ENCODE measurements at places on chromosomes 4 and X.

- DNase-seq: no peak
Measured at GRCh38 chr4:14792702-14793227, 209.5 kb upstream of the CPEB2 start.

- no peak for DNase-seq
Measured at GRCh38 chr4:152501846-152502536, 33.9 kb downstream of the FBXW7 start.

GRCh38 chr4:168654104-168654847 is 157.4 kb downstream of the PALLD start:
- DNase-seq: no peak

- no peak for DNase-seq
Measured at GRCh38 chr4:85175190-85175589, 208.7 kb upstream of the WDFY3 start.

DNA sequence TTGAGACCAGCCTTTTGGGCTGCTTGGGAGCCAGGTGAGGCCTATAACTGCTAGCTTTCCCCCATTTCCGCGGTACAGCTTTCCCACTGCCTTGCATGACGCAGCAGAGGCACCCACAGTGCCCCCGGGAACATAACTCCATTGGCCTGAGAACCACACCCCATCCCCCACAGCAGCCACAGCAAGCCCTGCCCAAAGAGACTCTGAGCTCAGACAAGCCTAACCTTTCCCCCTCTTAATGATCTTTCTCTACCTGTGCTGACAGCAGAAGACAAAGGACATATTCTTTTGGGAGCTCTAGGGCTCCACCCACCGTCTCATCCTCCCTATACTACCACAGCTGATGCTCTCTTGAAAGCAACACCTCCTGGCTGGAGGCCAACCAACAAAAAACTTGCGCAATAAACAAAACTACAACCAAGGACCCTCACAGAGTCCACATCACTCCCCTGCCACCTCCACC is 114.8 kb downstream of the FANCB start:
- DNase-seq: no peak

GRCh38 chr4:6749340-6750171 is 33.0 kb upstream of the KIAA0232 start:
- no peak for DNase-seq

DNA sequence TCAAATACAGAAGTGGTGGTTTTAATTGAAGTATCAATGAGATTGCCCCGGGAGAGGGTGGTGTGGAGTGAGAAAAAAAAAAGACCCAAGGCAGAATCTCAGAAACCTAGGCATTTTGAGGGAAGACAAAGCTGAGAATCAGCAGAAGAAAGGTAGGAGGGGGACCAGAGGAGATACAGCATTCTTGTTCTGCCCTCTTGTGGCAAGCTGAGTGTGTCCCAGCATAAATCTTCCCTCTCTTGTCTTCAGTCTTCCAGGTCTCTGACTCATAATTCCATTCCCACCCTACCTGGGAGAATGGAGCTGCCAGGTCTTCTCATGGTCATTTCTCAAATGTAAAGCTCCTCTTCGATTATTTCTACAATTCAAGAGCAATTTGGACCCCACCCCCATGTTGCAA is 32.7 kb upstream of the MAGED1 start:
- peak; percentile 29 for DNase-seq

GRCh38 chrX:11555759-11556158 is 110.0 kb downstream of the ARHGAP6 start:
- no peak for DNase-seq

DNA sequence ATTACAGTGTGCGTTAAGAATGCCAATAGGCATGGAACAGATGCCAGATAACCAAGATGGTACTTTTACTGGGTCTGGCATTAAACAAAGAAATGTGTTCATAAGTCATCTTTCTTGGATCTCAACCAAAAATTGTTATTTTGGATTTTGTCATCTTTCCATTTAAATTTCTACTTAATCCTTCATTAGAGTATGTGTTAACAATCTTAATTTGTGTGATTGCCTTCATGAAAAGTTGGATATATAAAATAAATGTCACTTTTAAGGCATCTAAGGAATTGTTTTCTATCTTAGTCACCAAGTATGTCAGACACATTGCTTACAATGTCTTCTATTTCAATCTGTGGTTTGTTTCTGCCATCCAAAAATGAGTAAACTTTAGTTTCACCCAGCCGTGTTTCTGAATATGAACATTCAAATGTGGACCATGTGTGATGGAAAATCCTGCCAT is 87.5 kb downstream of the PALLD start:
- DNase-seq: no peak
